Choroid plexus epithelial cell (primary cell): ENCODE measurements at places on chromosomes 16 and 17.
A peak's percentile ranks its signal among the peaks of the same experiment; 100 is the strongest.

- DNase-seq: no peak
Measured at GRCh38 chr17:10042589-10043244, 137.6 kb upstream of the RCVRN start.

GRCh38 chr17:12021623-12022140, 1.0 kb downstream of the MAP2K4 start:
- DNase-seq: no peak

DNA sequence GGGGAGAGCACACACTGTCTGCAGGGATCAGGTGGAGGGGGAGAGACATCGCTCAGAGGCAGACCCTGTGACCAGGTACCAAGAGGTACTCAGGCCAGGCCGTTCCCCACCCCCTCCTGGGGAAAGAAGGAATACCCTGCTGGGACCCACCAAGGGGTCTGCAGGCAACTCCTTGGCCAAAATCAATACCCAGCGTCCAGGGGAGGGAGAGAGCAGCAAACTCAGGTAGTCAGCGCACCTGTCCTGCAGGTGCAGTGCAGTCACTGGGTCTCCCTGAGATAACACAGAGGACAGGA, 57.5 kb upstream of the DOC2B start:
- DNase-seq: no peak

- no peak for DNase-seq
Measured at GRCh38 chr16:11392041-11392581, 46.9 kb downstream of the RMI2 start.

GRCh38 chr16:78748220-78748929, 648.9 kb downstream of the WWOX start:
- DNase-seq: no peak

- DNase-seq: no peak
Measured at GRCh38 chr17:39754958-39755553, 17.3 kb downstream of the GRB7 start.

GRCh38 chr16:21159281-21159951, 942 bp downstream of the LDAF1 start:
- no peak for DNase-seq

DNA sequence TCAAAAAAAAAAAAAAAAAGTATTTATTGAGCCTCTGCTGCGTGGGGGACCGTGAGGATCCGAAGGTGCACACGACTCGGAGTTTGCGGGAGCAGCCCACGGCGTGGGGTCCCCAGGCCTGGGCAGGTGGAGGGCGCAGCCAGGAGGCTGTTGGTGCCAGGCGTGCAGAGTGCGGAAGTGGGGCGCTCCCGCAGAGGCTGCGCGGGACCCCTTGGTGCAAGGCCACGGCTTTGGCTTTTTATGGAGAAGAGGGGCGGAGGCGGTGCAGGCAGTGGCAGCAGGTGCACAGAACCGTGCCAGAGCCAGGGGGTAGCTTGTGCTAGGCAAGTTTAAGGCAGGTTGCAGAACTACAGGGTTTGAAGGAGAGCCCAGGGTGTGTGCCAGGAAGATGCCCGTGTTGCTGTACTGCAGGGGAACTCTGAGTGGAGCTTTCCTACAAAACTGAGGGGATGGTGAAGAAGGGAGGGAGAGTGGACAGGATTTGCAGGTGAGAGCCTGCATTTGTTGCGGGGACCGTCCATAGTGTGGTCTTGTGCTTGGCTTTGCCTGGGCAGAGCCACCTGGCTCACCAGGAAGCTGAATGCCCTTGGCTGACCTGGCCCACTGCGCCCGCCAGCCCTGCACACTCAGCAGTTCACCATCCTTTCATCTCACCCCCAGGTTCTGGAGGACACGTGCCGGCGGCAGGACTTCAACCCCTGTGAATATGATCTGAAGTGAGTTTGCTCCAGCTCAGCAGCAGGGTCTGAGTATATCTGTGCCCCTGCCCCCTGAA, 1.3 kb downstream of the ASPSCR1 start:
- DNase-seq: no peak

DNA sequence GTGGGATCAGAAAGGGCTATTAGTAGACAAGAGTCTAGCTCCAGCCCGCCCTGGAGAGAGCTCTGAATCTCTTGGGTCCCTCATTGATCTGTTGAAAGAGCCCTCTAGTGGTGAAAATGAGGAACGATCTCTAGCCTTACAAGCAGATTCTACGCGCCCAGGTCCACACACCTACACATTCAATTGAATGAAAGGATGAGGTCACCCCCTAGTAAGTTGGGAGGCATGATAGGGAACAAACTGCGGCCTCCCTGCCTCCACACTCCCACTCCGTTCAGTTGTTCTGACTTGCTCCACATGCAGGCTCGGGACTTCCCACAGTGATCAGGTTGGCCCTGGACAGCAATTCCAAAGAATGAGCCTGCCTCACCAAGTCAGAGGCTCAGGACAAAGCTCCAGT, 2.9 kb upstream of the CACNG3 start:
- DNase-seq: peak; percentile 52

DNA sequence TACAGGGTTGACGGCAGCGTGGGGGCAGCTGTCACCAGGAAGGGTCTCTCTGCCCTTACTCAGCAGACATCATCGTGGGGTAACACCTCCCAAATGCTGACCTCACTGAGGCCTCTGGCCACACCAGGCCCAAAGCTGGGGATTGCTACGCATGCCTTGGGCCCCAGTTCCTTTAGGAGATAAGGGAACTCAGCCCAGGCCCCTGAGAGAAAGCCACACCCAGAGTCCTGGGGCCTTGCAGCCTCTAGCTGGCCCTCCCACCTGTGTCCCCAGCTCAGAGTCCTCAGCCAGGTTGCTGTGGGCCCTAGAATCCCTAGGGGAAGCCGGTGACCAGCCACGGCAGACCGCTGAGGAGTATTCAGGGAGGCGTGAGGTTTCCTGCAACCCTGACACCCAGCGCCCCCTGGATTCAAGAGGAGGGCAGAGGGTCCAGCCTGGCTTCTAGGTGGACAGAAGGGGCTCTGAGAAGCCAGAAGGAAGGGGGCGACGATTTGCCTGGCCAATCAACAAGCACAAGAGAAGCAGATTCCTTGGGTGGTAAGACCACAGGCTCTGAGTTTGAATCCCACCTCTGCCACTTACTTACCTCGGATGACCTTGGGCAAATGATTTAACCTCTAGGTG, 10.3 kb upstream of the GINS2 start:
- DNase-seq: no peak

DNA sequence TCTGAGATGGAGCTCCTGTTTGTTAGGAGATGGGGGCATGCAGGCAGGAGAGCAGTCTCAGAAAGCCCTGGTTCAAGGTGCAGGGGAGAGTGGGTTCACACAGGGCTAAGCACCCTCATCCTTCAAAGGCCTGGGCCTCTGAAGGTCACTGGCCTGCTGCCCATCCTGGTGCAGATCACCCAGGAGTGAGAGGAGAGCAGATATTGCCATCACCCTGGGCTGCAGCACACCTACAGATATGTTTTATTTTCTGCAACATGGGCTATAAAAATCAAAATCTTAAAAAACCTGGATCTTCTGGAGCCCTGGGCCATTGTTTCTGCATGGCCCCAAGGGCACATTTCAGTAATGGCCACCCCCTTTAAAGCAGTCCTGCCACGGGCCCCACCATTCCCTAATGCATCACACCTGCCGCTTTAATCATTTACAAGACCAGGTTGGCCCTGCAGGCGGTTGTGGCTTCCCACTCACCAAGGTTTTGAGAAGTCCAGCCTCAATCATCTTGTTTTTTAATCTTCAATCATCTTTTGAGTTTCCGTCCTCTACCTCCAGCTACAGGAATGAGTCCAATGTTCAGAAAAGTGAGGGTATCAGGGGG, 20.4 kb upstream of the NUP93 start:
- DNase-seq: no peak

DNA sequence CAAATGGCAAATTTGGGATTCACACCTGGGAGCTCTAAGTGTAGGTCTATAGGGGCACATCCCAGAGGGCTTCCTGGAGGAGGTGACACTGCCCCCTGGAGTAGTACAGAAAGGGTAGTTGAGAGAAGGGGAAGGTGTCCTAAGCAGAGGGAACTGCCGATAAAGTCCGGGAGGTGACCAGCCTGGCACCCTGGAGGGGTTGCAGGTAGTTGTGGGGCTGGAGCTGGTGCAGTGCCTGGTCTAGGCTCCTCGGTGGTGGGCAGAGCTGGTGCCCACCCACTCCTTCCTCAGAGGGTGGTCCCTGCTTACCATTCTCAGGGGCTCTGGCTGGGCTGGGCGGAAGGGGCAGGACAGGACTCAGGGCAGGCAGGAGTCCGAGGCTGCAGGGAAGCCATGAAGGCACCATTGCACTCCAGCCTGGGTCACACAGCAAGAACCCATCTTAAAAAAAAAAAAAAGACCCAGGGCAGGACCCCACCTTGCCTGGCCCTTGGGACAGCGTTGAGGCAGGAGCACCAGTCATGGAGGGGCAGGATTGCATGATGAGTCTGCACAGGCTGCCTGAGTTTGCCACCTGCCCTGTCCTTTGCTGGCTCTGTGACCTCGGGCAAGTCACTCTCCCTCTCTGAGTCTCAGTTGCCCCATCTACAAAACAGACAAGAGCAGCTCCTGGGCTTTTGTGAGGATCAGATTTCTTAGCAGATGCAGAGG, 43.8 kb downstream of the LAT start:
- DNase-seq: no peak

DNA sequence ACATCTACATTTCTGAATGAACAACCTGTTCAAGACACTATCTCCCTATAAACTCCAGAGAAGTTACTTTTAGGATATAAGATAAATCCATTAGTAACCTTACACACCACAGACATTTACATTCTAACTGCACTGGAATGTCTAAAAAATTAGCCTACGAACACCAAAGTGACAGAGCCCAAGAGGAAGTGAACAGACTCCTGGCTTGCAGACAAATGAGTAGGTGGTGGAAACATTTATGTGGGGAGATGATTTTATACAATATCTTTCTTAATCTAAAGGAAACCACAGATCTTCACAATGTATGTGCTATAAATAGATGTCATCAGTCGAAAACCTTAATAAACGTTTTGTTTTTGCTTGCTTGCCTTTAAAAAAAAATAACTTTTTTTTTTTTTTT, 18.8 kb downstream of the ZNF652 start:
- peak; percentile 28 for DNase-seq

GRCh38 chr16:54070789-54071343, 215.7 kb downstream of the IRX3 start:
- no peak for DNase-seq
